Cardiac fibroblast (primary cell): ENCODE measurements at places on chromosomes 3 and 15.

DNA sequence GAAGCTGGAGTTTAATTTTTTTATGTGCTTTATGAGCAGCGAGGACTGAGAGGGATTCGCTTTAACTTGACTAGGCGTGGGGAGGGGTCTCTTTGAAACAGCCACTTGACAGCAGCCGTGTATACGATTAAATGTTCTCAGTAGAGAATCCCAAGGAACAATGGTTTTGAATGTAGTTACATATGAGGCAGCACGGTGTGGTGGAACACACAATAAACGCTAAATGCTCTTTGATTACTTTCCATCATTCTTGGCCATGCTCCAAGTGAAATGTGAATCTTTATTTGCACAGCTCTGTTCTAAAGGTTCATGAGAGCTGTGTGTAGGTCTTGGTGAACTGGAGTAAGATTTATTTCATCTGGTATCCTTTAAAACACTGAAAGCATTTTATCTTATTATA, 251.4 kb upstream of the TGFBR2 start:
- DNase-seq = no peak

GRCh38 chr15:66633041-66633937, 67.5 kb upstream of the LCTL start:
- no peak for DNase-seq

GRCh38 chr3:41318520-41318919, 119.2 kb downstream of the CTNNB1 start:
- no peak for DNase-seq

GRCh38 chr3:37635251-37635650, 226.4 kb upstream of the CTDSPL start:
- no peak for DNase-seq

- no peak for DNase-seq
Measured at GRCh38 chr15:98724494-98724893, 76.2 kb downstream of the IGF1R start.

GRCh38 chr3:129429602-129430001, 1.2 kb upstream of the EFCAB12 start:
- no peak for DNase-seq

GRCh38 chr3:120908030-120908794, at the start of gene STXBP5L:
STXBP5L (plus strand) TSS chr3:120908205; CDS start chr3:120909579, 1,374 bp downstream.
- peak; percentile 75 for DNase-seq

DNA sequence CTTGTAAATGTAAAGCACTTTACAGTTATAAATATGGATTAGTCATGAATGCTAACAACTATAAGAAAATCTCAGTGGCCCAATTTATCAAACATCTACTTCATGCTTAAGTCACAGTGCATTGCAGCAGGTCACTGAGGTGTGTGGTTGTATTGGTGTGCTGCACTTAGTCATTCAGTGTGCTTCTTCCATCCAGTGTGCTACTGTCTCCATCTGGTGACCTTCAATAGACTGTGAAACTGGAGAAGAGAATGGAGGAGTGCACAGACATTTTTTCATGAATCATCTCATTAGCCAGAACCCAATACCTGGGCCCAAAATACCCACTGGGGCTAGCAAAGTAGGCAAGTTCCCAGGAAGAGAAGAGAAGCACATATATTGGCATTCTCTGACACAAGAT, 199.6 kb downstream of the SHOX2 start:
- peak; percentile 12 for DNase-seq

DNA sequence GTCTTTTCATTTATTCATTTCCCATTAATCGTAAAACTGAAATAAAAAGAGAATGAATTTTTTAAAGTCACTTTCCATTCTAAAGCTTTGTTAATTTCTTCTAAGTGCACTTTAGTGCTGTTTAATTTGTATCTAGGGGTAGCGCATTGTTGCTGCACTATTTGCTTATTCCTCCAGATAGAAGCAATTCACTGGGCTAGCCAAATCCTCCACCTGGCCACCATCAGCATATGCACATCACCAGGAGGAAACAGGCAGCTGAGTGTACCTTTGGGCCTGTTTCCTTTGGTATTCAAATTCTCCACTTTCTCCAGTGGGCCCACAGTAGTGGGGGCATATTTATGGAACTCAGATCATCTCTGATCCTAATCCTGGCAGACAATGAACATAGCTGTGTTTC, 29.8 kb upstream of the CPB1 start:
- DNase-seq = no peak

DNA sequence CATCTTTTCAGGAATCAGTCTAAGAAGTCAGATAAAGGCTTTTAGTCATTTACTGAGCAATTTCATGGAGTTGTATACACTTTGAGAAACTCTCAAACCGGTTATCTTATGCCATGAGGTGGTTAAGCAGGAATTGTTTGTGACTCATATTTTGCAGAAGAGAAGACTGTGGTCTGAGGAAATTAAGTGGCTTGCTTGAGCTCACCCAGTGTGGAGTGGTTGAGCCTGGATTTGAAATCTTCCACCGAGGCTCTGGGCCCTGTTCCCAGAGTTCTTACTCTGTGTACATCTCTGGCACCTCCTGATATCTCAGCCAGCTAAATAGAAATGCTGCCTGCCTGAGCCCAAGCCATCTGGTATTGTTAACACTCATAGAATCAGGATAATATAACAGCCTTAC, 37.8 kb upstream of the BCL6 start:
- DNase-seq = peak; percentile 77

DNA sequence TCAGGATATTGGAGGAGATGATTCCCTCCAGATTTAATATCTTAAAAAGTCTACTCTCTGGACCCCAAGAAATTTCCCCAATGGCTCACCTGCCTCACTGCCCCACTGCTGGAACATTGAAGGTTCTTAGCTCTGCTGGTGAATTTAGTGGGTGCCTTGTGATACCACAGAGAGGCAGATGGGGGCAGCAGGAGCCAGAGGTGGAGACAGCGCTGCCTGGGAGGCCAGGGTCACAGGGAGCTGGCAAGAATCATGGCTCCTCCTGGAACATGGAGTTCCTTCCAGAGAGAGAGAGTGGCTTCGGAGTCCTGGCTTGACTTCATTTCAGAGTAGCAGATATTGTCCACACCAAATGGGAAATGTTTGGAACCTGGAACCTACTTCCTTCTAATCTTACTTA, 263.5 kb upstream of the CFAP20DC start:
- peak; percentile 56 for DNase-seq

DNA sequence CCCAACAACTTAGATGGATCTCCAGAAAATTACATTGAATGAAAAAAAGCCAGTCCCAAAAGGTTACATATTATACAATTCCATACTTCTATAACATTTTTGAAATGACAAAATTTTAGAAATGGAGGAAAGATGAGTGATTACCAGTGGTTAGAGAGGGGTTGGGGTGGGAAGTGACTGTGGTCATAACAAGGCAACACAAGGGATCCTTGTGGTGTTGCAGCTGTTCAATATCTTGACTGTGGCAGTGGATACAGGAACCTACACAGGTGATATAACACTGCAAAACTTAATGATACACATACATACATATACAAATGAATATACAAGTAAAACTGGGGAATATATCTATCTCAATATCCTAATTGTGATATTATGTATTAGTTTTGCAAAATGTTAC, 9.6 kb downstream of the GOLGB1 start:
- DNase-seq = no peak

- DNase-seq = no peak
Measured at GRCh38 chr3:43366481-43366880, 80.1 kb downstream of the SNRK start.

DNA sequence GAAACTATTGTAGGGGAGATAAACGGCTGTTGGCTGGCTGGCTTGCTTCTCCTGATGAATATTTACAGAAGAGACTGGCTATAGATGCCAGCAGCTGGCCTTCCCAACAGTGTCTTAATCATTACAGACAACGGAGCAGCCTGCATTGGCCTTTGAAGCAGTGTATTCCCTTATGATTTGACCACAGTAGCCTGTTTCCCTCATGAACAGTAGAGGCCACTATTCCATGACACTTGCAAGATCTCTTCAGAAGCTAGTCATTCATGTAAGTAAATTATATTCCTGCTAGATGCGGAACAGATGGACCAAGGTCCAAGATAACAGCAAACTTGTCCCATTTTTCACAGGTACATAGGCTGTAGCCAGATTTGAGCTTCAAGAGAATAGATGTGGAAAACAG, 47.3 kb downstream of the TMCO5A start:
- DNase-seq = peak; percentile 59

- DNase-seq = peak; percentile 51
Measured at GRCh38 chr3:156382458-156383346, 172.2 kb downstream of the SSR3 start.

GRCh38 chr15:91099616-91099994, 452 bp upstream of the SV2B start:
- peak; percentile 35 for DNase-seq

DNA sequence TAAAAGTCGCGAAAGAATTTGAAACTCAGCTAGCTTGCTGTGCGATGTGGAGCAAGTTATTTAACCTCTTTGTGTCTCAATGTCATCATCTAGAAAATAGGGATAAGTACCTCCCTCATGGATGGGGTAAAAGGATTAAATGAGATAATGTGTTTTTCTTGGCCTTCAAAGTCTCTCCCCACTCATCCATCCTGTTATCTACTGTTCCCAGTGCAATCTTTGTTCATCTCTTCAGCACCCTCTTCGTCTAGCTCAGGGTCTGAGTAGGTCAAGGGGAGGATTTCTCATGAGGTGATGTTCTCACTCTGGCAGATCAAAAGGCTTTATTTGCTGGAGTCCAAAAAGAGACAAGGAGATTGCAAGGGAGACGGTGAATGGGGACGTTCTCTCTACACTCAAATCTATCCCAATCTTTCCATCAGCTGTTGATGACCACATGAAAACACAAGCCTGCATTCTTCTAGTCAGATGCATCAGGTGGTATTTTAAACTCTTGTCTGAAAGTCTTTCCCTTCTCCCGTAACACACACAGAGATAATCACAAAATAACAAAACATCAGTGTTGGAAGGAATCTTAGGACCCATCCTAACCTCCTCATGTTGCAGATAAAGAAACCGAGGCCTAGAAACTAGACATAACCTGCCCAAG, 1.3 kb downstream of the MESD start:
- DNase-seq = no peak

- DNase-seq = peak; percentile 55
Measured at GRCh38 chr3:4939276-4939675, 40.0 kb upstream of the BHLHE40 start.

DNA sequence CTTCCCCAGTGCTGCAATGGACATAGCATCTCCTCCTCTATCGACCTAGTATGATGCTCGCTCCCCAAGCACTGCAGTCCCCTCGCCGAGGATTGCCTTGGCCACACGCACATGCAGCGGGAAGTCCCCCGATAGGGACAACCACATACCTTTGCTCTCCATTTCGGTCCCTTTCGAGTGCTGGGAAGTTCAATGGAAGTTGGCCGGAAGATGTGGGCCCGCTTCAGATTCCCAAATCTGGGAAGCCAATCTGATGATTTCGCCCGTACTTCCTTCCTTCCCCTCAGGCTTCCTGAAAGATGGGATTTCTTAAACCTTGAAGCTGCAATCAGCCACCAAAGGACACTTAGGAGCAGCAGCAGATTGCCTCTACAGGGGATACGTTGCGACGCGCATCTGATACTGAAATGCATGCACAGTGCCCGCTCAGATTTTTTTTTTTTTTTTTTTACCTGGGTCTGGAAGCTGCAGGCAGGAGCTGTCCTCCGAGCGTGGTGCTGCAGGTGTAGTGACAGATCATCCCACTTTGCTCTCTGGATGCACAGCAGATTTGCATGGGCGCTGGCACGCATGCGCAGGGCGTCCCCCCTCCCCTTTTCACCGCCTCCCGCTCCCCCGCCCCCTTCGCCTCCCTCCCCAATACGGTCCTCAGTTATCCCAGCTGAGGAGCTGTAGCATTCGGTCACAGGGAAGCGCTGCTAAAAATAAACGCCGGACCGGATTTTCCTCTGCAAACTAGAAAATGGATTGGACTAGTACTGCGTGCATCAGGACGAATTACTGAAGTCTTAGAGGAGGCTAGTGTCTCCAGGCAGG, at the start of gene FGF12:
FGF12 (minus strand) TSS at position 510 of the 816 bp plus-strand sequence.
- peak; percentile 4 for DNase-seq

GRCh38 chr15:63484433-63485186, 19.8 kb upstream of the USP3 start:
- no peak for DNase-seq

DNA sequence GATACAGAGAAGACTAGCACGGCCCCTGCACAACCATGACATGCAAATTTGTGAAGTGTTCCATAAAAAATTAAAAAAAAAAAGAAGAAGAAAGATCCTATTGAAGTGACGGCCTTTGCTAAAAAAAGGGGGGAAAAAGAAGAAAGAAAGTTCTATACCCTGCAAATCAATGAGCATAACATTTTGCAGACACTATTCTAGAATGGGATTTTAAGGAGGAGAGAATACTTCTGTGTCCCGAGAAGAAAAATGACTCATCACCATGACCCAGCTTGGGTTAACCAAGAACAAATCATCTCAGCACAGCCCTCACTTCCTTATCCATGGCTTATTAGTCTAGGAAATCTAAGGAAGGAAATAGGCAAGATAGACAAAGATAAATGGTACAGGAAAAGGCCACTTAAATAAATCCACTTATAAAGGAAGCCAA, 7.4 kb upstream of the SH3BP5 start:
- peak; percentile 70 for DNase-seq

- DNase-seq = no peak
Measured at GRCh38 chr3:32102289-32102688, 4.1 kb upstream of the GPD1L start.

GRCh38 chr3:73592154-73593144, 32.3 kb downstream of the PDZRN3 start:
- no peak for DNase-seq
